ENCODE measurements at places on chromosomes 11 and 22.

GRCh38 chr11:10192036-10192435 lies 102.0 kb downstream of the SBF2 start:
- DNase-seq = no peak

DNA sequence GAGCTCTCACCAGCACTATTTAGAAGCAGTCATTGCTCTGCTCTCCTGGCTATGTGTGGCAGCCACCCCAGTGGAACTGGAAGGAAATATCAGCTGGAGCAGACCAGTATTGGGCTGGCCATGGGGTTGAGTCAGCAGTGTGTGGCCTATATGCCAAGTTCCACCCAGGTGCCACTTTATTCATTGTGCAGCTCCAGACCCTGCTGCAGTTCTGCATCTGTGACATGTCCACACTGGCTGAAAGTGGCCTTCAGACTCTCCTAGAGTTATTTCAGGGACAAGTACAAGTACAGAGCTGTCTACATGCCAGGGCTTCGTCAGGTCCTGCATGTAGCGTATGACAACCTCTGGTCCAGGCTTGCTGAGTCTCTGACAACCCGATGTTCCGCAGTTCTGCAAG lies 55.2 kb downstream of the CABIN1 start:
- no peak for DNase-seq

DNA sequence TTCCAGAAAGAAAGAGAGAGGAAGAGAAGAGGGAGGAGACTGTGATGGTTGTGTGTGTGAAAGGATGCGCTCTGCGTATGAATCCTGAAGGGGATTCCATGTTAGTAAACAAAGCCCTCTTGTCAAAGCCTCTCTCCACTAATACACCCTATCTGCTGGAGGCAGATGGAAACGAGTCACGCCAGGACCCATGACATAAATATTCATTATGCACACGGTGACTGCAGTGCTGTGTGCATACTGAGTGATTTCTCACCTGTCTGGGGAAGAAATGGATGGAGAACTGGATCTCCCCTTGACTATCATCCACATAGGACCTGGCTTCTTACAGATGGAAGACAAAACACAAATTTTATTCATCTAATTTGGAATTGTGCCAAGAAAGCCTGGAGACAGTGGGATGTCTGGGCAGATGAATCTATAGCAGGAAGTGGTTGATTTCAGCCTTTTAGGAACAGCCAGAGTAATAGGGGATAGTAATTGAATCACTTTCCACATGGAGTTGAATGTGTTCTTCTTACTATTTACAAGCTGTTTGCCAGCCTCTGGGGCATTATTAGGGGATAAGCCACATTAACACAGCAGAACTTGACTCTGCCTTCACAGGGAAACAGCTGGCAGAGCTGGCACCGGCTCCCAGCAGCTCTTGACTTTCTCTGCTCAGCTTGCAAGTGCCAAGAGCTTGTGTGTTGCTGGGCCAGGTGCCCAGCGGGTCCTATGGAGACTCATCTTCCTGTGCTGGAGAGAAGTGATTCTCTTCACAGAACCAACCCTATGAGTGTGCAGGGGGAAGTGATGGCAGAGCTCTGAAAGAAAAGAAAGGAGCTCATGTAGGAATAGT lies 9.0 kb downstream of the MTNR1B start:
- no peak for DNase-seq

DNA sequence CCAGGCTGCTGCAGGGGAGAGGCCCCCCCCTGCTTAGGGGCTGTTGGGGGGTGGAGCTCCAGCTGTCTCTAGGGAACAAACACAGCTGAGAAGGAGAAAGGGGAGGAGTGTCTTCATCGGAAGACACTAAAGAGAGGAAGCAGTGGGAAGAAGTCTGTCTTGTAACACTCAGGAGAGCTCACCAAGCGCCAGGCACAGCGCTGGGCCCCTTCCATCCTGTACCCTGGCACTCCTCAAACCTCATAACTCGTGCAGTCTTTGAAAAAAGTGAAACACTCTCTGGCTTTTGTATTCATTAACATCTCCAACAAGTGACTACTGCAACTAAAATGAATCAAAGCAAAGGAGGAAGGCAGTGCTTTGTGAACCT lies 67.4 kb upstream of the PRDM11 start:
- no peak for DNase-seq

- no peak for DNase-seq
Observed at GRCh38 chr11:31340903-31341572, 28.5 kb downstream of the DCDC1 start.

GRCh38 chr22:41619979-41620588 lies 759 bp downstream of the DESI1 start:
- DNase-seq = no peak

- no peak for DNase-seq
Observed at GRCh38 chr11:79201677-79202347, 239.0 kb downstream of the TENM4 start.

GRCh38 chr22:23575601-23576000 lies 4.5 kb downstream of the IGLL1 start:
- no peak for DNase-seq

Measured in activated CD8-positive, alpha-beta memory T cell treated with anti-CD3 and anti-CD28 coated beads for 1 hour (primary cell).